ENCODE measurements at places on chromosomes 4 and X.

DNA sequence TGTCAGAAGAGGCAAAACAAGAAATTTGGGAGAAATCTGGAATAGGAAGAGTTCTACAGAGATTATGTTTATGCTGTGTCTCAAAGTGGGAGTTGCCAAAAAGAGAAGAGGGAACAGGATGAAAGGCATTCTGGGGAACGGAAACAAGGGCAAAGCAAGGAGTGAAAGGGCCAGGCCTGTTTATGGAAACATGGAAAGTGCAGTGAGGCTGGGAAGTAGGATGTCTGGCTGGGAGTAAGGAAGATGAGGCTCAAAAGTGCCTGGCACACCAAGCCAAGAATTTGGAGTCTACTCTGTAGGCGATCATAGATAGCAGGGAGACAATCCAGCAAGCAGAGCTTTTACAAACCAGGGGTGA lies 1.8 kb upstream of the CUL4B start:
- DNase-seq, result no peak

- no peak for DNase-seq
Observed at GRCh38 chr4:148071009-148071408, 339.1 kb downstream of the ARHGAP10 start.

DNA sequence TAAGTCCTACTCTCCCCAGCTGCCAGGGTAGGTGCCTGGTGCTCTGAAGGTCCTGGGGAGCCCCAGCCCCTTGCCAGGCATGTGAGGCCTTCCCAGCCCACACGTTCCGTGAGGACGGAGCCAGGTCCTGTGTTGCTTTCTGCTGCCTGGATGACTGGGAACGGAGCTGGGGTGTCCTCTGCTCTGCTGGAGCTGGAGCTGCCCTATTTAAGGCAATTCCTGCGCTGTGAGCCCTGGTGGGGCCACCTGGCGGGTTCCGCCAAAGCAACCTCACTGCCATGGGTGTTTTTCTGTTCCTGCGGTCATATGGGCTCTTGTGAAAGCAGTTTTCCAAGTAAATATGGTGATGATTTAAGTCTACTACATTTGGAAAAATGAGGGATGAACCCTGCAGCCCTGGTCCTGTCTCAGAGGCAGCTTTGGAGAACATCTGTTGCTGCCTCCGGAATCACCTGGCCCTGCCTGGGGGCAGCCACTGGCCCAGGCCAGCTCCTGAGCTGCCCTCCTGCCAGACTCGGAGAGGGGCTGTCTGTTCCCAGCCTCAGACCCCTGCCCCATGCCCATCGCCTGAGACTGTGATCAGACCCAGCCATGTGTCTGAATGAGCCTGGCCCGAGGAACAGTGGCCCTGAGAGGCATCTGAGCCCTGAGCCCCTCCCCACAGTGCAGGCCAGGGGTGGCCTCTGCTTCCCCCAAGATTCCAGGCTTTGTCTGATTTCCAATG lies 33.2 kb downstream of the FGFRL1 start:
- DNase-seq, result no peak

- DNase-seq, result no peak
Observed at GRCh38 chrX:108347800-108348199, 90.4 kb downstream of the COL4A6 start.

DNA sequence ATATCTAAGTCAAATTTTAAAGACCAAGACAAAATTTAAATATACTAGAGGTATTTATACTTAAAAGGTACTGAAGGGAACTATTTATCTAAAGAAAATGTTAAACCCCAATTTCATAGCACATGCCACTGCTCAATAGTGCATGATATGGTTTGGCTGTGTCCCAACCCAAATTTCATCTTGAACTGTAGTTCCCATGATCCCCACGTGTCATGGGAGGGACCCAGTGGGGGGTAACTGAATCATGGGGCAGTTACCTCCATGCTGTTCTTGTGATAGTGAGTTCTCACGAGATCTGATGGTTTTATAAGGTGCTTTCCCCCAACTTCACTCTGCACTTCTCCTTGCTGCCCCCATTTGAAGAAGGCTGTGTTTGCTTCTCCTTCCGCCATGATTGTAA lies 32.3 kb downstream of the MAML3 start:
- DNase-seq, result no peak

- DNase-seq, result no peak
Observed at GRCh38 chr4:59770601-59771264, 1429.4 kb upstream of the ADGRL3 start.

DNA sequence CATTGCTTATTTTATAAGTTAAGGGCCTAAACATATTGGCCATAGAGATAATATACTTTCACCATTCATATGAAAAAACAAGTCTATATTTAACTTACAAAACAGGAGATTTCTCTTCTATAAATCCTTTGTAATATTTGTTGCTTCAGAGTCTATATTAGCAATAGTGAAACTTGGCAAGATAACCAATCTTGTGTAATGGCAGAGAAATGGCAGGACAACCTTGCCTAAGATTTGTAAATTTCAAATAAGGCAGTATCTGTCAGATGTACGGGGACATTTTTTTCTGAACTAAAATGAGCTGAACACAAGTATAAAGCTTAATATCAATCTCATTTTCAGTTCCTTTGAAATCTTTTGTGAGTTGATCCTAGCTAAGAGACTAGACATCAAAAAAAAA lies 17.8 kb upstream of the CPEB2 start:
- no peak for DNase-seq

DNA sequence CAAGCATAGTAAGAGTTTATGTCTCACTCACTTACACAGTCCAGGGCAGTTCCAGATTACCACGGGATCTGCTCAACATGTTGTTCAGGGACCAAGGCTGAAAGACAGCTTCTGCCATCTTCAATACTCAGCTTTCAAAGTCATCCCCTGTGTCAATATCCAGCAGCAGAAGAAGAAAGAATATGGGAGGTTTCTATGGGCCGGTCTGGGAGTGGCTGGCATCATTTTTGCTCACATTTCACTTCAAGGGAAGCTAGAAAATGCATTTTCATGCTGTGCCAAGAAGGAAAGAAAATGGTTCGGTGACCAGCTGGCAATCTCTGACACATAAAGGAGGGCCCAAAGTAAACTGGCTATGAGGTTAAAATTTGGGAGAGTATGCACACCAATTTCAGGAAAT lies 211.5 kb upstream of the KLF3 start:
- DNase-seq, result no peak

DNA sequence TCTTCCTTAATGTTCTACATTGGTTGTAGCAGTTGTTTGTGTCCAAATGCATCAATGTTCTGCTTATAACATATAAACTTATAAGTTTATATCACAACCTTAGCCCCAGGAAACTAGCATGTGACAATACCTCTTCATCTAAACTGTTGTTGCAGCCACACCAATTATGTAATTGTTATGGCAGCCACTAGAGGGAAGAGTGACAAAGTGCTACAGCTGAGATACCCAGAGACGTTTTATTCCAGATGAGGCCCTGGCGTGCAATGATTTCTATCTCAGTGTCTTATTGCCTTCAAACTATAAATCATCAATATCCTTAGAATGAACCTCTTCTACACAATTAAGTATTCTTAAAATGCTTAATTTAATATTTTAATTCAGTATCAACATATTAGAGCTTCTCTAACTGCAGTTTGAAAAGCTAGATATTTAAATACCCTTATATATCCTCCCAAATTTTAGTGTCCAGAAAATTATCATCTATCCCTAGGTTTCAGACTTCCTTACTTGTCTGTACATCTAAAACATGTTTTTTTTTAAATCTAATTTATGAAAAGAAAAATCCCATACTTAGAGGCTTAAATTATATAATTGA lies 171.6 kb downstream of the PCDH10 start:
- DNase-seq, result peak; percentile 20

DNA sequence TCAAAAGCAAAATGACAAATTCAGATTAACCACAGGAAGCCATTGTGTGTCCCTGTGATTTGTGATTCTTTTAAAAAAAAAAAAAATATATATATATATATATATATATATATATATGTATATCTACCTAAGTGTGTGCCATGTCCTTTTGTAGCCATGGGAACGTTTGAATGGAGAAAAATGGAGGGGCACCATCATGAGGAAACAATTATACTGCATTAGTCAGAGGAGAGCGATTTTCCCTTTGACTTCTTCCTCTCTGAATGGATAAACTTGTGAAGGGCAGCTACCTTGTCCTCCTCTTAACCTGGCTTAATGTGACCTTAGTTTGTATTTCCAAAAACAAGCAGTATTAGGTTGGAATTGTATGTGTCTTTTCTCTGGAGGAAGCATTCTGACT lies 23.3 kb upstream of the CBLL2 start:
- no peak for DNase-seq

DNA sequence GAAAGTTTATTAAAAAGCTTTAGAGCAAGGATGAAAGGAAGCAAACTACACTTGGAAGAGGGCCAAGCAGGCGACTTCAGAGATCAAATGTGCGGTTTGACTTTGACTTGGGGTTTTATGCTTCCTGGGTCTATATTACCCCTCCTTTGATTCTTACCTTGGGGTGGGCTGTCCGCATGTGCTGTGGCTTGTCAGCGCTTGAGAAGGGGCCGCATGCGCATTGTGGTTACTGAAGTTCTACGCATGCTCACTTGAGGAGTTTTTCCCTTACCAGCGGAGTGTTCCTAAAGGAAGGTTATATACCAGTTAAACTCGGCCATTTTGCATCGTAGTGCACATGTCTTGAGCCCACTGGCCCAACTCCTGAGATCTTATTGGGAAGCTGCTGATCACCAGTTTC lies 9.9 kb downstream of the ZNF157 start:
- no peak for DNase-seq

DNA sequence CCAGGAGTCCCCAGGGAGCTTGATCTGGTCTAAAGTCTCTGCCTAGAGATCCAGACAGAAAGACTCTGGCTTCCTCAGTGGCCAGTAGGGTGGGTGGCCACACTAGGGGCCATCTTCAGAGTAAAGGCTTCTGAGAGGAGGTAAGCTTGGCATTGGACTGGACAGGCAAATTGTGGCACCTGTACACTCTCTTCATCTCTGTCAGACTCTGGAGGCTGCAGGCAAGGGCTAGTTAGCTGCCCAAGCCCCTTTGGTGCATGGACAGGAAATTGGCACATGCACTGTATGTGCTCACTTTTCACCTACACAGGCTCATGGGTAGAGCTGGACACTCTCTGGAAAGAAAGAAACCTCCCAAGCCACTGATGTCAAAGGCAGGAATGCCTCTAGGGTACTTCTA lies 142.8 kb downstream of the PJA1 start:
- DNase-seq, result no peak

DNA sequence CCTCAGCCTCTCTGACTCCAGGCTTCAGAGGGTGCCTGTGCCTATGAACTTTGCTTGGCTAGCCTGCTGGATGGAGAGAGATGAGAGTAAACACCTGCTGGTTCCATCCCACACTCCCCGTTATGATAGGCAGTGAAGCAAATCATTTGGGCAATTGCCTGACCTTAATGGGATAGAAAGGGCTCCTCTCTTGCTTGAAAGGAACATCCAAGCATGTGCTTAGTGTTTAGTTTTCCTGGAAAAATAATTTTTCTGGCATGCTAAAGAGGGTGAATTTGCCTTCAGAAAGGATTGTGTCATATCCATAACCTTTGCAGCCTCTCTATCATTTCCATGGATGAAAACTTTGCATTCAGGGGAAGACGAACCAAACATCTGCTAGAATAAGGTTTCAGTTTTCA lies 10.8 kb downstream of the PLAC1 start:
- DNase-seq, result no peak

GRCh38 chrX:100831219-100831946 lies 11.2 kb downstream of the CSTF2 start:
- DNase-seq, result no peak

- no peak for DNase-seq
Observed at GRCh38 chr4:79141530-79141929, 184.3 kb downstream of the NAA11 start.

- DNase-seq, result no peak
Observed at GRCh38 chr4:126687655-126688358, 945.0 kb upstream of the INTU start.

- DNase-seq, result no peak
Observed at GRCh38 chrX:22788221-22788620, 211.5 kb upstream of the DDX53 start.
